Amniotic epithelial cell (primary cell): ENCODE measurements at places on chromosomes 2 and 18.

DNA sequence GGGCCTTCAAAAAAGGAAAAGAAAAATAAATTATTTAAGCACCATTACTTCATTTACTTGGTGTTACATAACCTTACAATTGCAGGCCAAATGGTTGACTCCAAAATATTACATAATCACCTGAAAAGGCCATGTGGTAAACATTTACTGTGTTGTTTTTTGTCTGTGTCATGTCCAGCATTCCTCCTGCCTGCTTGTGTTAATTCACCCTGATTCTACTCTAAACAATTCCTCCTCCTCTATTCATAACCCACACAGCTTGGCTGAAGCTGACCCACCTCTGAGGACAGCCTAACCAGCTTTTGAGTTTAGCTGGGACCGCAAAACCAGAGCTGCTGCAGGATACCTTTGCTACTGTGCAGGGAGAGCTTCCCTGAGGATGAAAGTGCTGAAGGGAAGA lies 35.4 kb downstream of the TMX3 start:
- peak; percentile 86 for DNase-seq

- peak; percentile 81 for DNase-seq
Measured at GRCh38 chr2:177241711-177242120, 22.8 kb downstream of the NFE2L2 start.

DNA sequence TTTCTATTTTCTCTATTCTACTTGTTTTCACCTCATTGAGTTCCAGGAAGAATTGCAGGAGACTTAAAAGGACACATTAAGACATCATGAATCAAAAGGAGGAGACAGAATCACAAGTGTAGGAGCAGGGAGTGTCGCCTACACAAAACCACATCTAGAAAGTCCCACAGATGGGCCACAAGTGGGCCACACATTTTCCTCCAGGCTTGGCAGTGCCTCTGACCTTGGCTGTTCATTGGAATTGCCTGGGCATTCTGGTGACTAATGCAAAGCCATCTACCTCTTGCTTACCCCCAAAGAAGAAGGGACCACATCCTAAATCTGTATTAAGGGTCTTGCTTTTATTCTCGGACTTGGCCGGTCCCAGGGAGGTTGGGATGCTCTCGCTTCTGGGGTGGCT lies 103.6 kb downstream of the KLHL29 start:
- DNase-seq = no peak

DNA sequence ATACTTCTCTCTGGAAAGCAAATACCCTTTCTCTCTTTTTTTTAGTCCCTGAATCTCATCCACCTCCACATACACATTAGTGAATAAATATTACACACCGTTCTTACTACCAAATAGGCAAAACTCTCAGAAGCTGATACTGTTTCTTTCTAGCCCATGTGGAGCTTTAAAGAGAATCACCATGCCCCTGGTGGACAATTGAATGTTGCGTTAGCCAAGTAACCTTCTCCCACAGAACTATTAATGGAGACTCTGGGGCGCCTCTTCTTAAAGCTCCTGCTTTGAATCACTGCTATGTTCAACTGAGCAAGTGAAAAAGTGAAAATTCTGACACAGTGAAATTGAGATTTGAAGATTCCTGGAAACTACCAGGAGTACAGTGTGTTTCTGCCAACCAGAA lies 522.8 kb upstream of the CDH7 start:
- DNase-seq = no peak

GRCh38 chr2:174633623-174633930 lies 36.0 kb upstream of the WIPF1 start:
- peak; percentile 18 for DNase-seq

- DNase-seq = no peak
Measured at GRCh38 chr2:122072666-122073065, 317.2 kb downstream of the TSN start.

DNA sequence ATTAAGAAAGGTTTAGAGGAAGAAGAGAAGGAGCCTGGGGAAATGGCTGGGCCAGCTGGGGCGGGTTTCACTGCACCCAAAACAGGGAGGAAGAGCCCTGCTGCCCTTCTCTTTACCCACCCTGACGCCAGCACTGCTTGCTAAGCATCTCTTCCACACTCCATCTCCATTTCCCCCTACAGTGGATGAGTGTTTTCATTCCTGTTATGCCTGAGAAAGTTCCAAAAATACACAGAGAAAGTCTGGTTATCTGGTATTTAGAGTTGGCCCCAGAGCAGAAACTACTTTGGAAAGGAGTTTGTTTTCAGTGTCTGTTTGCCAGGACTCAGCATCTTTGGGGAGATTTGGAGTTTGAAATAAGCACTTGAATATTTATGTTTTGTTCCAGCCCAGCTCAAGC lies 451.0 kb downstream of the SLC4A3 start:
- no peak for DNase-seq

- DNase-seq = no peak
Measured at GRCh38 chr2:54054271-54054670, 61.1 kb upstream of the ACYP2 start.

DNA sequence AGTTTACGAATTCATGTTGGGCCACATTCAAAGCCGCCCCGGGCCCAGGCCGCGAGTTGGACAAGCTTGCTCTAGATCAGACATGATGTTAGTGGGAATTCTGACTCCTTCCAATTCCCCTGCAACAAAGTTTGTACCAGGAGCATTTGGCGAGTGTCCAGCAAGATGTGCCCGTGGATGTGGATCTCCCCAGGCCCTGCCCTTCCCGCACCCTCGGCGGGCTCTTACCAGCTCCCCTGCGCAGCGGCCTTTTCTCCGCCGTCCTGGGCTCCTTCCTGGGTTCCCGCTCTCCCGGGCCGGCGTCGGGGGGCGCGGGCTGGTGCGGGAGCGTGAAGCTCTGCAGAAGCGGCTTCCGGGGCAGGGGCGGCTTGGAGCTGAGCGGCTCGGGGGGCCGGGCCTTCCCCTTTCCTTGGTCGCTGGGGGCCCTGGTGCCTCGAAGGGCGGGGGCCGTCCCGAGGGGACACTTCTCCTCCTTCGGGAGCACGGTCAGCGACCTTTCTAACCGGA lies 90.8 kb upstream of the MGAT4A start:
- no peak for DNase-seq

DNA sequence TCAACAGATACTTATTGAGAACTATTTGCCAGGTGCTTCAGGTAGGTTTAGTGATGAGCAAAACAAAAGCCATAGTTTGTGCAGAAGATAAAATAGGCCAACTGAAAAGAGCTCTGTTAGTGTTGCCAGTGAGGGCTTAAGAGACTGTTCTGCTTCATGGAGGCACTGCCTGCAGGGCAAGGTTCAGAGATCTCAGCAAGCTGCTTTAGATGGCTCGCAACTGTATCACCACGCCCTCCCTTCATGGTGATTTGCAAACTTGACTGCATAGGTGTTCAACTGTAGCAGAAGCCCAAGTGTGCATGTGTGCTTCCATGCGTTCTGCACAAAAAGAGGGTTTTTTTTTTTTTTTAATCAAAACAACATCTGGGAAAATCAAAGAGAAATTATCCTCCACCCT lies 84.5 kb downstream of the RAPH1 start:
- DNase-seq = no peak

- peak; percentile 97 for DNase-seq
Measured at GRCh38 chr18:55509631-55510324, 78.2 kb downstream of the TCF4 start.

DNA sequence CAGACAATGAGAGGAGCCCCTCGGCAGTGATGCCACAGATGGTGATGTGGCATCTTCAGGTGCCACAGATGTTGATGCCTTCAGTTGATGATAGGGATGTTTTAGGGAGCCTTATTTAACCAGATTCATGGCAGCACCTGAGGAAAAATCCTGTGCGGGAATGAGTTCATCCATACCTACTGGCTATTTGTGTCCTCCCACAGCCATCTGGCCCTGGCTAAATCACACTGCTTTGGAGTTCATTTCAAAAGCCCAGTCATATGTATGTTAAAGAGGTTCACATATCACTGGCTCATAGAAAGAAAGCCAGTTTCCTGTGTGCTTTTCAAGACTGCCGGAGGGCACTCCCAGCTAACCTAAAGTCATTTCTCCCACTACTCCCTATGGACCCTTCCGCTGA lies 131.3 kb downstream of the MCFD2 start:
- no peak for DNase-seq

DNA sequence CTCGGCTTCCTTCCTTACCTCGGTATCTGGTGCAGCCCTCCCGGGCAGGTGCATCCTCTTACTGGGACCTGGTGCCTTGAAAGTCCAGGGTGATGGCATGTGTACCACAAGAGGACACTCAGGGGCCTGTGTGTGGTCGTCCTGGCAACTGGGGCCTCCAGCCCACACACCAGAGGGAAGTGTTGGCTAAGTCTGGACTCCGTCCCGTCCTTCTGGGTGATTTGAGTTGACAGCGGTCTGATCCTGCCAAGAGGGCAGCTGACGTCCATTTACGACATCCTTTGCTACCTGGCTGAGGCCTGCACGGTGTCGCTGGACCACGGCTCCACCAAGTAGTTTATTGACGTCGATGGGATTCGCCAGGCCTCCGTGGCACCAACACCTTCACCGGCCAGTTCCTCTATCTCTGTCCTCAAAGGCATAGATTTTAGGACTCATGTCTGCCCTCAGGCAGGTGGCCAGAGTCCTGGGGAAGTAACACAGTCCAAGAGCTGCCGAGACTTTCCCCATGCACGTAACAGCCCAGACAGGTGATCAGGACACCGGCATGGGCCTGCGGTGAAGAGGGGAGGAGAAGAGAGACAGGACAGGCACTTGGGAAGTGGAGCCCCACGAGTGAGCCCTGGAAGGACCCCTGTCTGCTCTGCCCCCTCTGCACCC lies 186.0 kb upstream of the HDAC4 start:
- no peak for DNase-seq

DNA sequence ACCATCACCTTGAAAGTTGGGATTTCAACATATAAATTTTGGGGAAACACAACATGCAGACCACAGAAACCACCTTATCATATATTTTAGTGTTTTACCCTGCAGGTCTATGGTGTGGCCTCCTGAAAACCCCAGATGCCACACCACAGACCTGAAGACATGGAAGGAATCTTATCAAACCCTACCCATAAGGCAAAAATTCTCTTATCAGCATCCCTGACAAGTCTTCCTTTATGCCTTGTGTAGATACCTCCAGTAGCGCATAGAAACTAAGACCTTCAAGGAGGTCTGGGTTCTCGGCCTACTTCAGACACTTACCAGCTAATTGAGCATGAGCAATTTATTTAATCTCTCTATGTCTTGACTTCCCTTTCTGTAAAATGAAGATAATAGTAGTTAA lies 59.1 kb upstream of the SLC14A2 start:
- no peak for DNase-seq

- DNase-seq = no peak
Measured at GRCh38 chr2:132598536-132598935, 71.5 kb downstream of the LYPD1 start.

GRCh38 chr2:45993476-45993991 lies 303.7 kb upstream of the EPAS1 start:
- DNase-seq = peak; percentile 76

- no peak for DNase-seq
Measured at GRCh38 chr2:23350792-23351355, 34.1 kb upstream of the KLHL29 start.
